HS-5 (cell line): ENCODE measurements at places on chromosomes 1 and 21.

DNA sequence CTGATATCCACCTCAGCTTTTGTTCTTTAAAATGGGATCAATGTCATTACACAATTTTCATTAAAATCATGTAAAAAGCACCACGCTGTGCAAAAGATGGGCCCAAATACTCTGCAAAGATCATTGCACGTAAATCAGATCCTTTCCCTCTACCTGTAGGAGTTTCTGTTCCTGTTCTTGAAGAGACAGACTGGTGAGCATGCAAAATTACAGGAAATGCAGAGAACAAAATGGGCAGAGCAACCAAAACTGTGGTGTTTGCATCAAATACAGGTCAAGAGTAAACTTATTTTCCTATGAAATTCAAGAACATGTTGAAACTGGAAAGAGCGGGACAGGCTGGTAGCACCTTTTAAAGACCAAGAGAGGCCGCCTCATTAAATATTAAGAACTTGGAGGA, 294.9 kb upstream of the ADGRL2 start:
- DNase-seq, result no peak

DNA sequence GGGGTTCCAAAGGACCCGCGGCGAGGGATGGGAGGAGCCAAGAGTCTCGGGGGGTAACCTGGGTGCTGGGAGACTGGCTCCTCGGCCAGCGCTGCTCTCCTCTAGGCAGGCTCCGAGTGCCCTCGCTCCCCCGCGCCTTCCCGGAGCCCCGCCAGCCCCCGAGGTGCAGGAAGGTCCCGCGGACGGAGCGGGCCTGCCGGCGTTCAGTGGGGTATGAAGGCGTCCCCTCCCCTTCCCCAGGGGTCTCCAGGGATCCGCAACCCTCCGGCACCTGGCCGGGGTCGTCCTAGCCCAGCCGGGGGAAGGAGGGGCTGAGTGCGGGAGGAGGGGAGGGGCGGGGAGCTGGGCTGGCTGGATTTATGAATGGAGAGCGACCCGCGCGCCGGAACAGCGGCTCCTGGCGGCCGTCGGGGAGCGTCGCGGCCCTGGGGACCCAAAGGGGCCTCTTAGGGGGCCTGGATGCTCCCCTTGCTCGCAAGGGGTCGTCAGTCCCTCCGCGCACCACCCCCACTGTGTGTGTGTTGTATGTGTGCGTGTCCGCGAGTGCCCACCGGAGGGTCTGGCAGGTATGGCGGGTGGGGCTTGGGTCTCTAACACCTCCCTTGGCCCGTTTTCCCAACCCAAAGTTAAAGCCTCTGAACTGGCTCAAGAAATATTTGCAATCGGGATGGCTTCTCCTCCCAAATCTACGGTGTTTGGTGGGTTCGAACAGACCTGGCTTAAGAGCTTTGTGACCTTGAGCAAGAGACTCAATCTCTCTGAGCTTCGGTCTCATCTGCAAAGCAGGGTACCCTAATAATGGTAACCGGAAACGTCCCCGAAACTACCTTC, 642 bp downstream of the HCRTR1 start:
- DNase-seq, result no peak

DNA sequence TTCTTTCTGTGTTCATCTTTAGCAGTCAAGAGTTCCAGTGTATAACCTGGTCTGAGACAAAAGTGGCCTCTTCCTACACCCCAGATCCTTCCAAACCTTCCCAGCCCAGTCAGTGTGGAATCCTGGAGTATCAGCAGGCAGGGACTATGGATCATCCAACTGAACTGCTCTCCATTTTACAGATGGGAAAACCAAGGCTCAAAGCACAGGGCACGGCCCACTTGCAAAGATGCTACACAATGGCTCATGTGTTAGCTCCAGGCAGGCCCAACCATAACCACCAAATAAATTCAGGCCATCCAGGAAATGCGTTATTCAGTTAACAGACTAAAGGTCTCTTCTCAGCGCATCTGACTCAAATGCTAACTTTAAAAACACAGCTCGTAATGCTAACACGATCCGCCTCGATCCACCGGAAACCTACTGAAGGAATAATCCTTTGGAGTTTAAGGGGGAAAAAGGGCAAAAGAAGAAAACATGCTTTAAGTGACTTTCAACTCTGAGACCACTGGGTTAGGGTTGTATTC, 7.1 kb downstream of the GLIS1 start:
- DNase-seq, result no peak

DNA sequence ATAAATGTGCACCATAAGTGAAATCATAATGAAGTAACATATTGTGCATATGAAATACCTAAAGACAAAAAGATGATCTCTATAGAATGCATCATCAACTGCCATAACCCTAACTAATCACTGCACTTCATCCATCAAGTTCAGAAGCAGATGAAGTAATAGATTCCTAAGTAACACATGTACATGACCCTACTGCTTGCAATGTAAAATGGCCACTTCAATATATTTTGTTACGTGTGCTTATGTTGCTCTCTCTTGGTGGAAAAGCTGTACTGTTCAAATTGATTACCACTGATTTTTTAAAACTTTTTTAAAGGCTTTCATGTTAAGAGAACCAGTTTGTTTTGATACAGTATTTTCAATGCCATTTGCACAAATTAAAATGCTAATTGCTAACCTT, 141.8 kb downstream of the TTLL7 start:
- peak; percentile 41 for DNase-seq

DNA sequence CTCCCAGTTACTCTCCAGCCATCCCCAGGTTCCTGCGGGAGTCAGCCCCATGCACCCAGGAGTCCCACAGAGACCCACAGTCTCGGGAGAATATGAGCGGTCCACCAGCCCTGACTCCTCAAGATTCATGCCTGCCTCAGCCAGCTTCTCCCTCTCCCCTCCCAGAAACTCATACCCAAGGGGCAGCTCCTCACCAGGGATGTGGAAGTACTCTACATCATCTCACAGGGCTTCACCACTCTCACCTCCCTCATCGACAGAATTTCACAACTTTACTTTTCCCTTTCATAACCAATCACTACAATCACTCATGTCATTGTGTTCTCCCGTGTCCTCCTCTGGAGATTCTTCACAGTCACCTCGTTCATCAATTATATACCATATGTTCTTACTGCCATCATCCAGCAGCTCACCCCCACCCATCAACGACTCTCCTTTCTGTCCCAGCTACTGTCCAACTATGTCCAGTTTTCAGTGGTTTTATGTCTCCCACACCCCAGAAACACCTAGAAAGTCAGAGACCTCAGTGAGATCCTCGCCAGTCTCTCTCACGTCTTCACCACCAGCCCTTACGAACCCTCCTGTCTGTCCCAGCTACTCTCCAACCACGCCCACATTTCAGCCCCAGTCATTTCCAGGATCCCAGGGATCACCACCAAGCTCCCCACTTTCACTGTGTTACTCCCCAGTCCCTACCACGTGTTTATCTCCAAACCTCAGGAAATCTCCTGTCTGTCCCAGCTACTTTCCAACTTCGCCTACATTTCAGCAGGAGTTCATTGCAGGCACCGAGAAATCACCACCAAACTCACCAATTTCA, 1530.1 kb upstream of the TPTE start:
- DNase-seq, result no peak
